ENCODE measurements at places on chromosomes 6 and 20.
A peak's percentile ranks its signal among the peaks of the same experiment; 100 is the strongest.

DNA sequence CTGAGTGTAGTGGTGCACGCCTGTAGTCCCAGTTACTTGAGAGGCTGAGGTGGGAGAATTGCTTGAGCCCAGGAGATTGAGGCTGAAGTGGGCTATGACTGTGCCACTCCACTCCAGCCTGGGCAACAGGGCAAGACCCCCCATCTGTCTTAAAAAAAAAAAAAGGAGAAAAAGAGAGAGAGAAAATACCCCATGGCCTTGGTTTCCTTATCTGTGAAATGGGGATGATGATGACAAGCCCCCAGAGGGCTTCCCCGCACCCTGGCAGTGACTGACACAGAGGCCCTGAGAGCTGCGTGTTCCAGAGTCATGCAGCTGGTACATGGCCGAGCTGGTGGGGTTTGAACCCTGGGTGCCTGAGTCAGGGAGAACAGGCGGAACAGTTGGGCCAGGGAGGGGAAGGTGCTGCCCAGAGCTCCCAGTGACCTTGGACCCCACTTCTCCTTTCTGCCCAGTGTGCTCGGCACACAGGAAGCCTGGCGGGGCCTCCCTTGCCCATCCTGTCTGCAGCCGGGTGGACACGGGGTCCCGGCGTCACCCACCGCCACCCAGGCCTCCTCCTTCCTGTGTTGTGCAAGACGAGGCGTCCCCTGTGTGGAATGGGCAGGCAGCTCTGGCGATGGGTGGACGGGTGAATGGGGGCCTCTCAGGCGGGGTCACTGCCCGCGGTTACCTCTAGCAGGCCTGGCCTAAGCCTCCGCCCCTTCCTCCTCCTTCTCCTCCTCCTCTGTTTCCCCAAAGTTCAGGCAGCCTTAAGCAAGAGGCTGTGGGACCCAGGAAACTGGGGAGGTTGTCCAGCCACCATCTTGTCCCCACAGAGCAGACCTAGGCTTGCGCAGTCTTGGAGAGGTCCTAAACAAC lies 84.2 kb downstream of the CEBPB start:
- peak; percentile 37 for DNase-seq

- no peak for DNase-seq
These were observed 8.5 kb upstream of the CST3 start for GRCh38 chr20:23646106-23646873.

DNA sequence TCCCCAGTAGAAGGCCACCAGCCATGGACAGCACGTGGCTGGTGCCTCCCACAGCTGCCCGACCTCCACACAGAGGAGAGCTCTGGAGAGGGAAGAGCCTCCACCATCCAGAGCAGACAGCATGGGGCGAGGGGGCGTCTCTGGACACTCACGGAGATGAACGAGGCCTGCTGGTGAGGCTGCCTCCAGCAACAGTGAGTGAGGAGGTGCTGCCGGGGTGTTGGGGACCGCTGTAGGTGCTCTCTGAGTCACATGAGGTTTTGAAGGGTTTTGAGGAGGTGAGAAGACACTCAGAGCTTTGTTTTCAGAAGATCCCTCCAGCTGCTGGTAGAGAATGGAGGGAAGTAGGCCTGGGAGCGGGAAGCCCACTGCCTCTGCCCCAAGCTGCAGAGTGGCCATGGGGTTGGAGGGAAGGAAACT lies 65.6 kb downstream of the THBS2 start:
- no peak for DNase-seq

GRCh38 chr20:32330555-32330897 lies 27.6 kb upstream of the ASXL1 start:
- no peak for DNase-seq

- peak; percentile 22 for DNase-seq
These were observed at the start of gene DLK2 for GRCh38 chr6:43455531-43456428. Gene DLK2 (minus strand): TSS chr6:43455548. CDS start chr6:43454825, 723 bp downstream.

DNA sequence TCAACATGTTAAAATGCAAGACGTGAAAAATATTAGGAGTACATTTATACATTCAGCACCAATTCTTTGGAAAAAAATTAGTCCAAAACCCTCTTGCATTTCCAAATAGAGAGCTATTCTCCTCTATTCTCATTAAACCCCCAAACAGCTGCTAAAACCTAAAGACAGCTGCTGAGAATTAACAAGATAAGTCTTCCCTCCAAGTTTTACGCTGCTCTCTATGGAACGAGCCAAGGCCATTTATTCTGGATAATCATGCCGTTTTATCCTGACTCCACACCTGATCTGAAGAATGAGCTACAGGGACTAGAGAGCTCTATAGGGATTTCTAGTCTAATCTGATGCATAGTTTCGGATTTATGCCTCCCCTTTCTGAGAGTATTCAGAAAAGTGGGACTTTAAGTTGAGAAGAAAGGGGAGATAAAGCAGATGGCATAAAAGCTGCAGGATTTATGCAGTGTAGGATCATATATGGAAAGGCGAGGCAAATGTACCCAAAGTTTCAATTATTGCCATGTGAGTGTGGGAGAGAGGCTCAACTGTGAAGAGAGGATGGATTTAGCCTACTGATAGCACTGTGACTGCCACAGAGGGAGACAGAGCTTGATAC lies 64.7 kb upstream of the HS3ST5 start:
- no peak for DNase-seq

- no peak for DNase-seq
These were observed 297.1 kb upstream of the RIMS1 start for GRCh38 chr6:71589254-71589653.

DNA sequence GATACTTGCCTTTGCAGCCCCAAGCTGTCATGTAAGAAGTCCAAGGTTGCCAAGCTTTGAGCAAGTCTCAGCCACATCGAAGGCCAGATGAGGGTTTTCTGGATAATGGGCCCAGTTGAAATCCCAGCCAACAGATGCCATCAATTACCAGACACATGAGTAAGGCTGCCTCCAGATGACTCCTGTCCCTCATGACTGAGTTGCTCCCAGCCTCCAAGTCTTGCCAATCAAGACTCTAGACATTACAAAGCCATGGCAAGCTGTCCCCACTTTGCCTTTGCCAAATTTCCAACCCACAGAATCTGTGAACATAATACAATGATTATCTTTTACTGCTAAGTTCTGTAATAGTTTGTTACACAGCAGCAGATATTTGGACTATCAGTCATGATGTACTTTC lies 76.8 kb upstream of the ARMC2 start:
- no peak for DNase-seq

DNA sequence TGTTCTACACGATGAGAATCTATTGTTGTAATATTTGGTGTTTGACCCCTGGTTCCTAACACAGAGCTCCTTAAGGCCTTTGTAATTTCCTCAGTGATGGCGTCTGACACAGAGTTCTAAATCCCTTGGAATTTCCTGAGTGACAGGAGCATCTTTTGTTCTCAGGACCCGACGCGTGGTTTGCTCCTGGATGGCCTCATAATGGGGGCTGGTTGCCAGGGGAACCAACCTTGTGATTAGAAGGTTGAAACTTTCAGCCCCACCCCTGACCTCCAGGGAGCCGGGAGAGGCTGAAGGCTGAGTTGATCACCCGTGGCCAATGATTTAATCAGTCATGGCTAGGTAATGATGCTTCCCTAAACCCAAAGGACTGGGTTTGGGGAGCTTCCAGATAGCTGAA lies 20.5 kb upstream of the ZNF133 start:
- DNase-seq: no peak

DNA sequence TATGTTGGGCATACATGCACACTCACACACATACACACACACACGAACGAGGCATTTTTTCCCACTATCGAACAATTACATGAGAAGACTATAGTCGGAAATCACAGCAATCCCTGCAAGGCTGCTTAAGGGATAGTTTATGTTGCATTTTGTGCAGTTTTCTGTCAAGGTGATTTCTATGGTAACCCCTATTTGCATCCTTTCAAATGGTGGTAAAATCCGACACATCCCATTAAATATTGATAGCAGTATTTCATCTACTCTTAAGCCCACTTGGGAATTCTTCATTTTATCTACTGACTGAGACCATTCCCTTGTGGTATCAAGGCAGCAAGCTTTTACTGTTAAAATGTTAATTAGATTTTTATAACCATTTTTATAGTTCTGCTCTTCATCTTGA lies 457.8 kb downstream of the HACE1 start:
- no peak for DNase-seq

All from CD4-positive, alpha-beta T cell treated with Interferon alpha-2 for 1 hour (primary cell).